ENCODE measurements at places on chromosomes 6 and 20.
A peak's percentile ranks its signal among the peaks of the same experiment; 100 is the strongest.

- no peak for DNase-seq
Observed at GRCh38 chr6:30075094-30075789, at the start of gene RNF39. Gene RNF39 (minus strand): TSS chr6:30075769. CDS start chr6:30075585, 184 bp downstream.

- peak; percentile 4 for DNase-seq
Observed at GRCh38 chr6:22783931-22784330, 214.6 kb downstream of the HDGFL1 start.

DNA sequence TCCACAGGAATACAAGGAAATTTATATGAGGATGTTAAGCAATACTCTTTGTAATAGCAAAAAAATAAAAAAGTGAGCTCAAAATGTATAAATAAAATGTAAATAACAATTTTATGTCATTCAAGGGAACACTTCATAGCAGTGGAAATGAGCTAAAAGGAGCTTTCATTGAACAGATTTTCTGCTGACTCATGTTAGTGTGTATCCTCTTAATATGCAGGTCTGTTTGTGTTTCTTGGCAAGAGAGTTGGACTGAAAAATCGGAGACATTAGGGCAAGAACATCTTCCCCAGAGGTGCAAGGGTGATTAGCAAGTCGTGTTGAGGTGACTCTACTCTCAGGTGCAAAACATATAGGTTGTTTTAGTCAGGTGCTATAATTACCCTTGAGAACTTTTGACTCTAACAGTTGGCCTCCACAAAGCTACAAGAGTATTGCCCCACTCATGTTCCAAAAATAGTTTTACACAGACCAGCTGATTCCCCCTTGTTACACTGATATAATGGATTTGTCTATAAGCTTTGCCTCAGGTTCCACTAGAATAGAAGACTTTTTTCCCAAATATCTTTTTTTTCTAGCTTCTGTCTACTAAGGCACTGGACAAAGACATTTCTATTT is 702.9 kb downstream of the TENT5A start:
- no peak for DNase-seq

DNA sequence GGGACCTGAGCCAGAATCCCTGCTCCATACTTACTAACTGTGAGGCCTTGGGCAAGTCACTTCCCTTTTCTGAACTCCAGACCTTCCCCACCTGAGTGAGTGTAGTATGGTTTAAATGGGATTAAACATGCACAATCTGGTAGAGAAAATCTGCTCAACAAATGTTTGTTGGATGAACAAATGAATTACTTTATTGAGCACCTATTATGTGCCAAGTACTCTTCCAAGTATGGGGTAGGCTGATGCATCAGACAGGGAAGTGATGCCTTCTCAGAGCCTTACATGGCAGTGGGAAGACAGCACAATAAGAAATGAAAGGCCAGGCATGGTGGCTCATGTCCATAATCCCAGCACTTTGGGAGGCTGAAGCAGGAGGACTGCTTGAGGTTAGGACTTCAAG is 15.0 kb upstream of the LBP start:
- no peak for DNase-seq

- peak; percentile 17 for DNase-seq
Observed at GRCh38 chr6:147285087-147285855, 81.1 kb downstream of the STXBP5 start.

All from muscle of arm (tissue), 14 donors.